ENCODE measurements at places on chromosomes 3 and 15.
A peak's percentile ranks its signal among the peaks of the same experiment; 100 is the strongest.

GRCh38 chr3:157275832-157276231 is 115.9 kb upstream of the CCNL1 start:
- H3K4me3 ChIP-seq = no peak overlapping the region
- H3K27ac ChIP-seq = no peak overlapping the region

- DNase-seq = no peak
- no peak overlapping the region for H3K27ac ChIP-seq
- peaks cover 36% of the 10 kb centered on the region for H3K27me3 ChIP-seq
- peaks cover 4% of the 10 kb centered on the region for H3K4me1 ChIP-seq
- H3K4me3 ChIP-seq = no peak overlapping the region
These were observed 20.9 kb downstream of the NOX5 start for GRCh38 chr15:69035205-69035917.

- no peak overlapping the region for H3K4me3 ChIP-seq
- peaks cover 53% of the 10 kb centered on the region for H3K36me3 ChIP-seq
- no peak for DNase-seq
- no peaks in the 10 kb centered on the region for H3K27me3 ChIP-seq
These were observed 19.4 kb downstream of the TPM1 start for GRCh38 chr15:63061975-63062374.

DNA sequence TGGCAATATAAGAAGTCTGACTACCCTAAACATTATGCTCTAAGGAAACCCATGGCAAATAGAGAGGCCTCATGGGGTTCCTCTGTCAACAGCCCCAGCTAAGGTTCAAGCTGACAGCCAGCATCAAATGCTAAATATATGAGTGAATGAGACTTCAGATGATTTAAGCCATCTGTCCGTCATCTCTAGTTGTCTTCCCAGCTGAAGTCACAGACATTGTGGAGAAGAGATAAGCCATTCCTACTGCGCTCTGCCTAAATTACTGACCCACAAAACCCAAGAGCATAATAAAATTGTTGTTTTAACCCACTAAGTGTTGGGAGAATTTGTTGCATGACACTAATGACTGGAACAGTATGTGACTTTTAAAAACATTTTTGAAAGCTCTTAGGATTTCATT is 87.3 kb upstream of the IGSF10 start:
- no peak for DNase-seq
- H3K4me1 ChIP-seq = no peaks in the 10 kb centered on the region

DNA sequence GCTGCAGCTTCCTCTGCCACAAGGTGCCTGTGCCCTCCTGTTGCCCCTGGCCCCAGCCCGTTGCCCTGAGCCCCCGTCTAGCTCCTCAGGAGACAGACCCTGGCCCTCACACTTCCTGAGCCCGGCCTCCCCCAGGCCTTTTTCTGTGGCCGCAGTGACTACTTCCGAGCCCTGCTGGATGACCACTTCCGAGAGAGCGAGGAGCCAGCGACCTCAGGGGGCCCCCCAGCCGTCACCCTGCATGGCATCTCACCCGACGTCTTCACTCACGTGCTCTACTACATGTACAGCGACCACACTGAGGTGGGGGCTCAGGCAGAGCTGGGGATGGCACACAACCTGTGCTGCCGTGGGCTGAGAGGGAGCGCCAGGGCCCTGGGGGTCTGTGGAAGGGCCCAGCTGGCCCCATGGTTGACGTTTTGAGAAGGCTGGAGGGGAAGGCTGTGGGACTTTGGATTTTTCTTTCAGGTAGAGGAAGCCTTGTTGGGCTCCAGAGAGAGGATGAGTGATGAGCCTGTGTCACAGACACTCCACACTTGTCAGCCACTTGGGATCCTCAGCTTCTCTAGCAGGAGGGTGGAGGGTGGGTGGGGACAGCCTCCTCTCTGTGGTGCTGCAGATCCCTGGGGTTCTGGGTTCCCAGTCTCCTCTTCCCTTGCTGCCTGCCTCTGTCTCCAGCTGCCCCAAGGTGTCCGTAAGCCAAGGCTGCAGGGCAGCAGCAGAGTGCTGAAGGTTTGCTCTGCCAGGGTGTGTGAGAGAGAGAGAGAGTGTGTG is 5.0 kb downstream of the ABTB1 start:
- no peak overlapping the region for H3K27ac ChIP-seq
- peaks cover 32% of the 10 kb centered on the region for H3K4me1 ChIP-seq
- peak; percentile 11 for DNase-seq
- no peak overlapping the region for H3K4me3 ChIP-seq
